ENCODE measurements at places on chromosomes 6 and 20.

- DNase-seq = no peak
Measured at GRCh38 chr6:25476126-25476525, 175.9 kb upstream of the SCGN start.

GRCh38 chr6:118680452-118681095, 29.2 kb upstream of the CEP85L start:
- DNase-seq = no peak

DNA sequence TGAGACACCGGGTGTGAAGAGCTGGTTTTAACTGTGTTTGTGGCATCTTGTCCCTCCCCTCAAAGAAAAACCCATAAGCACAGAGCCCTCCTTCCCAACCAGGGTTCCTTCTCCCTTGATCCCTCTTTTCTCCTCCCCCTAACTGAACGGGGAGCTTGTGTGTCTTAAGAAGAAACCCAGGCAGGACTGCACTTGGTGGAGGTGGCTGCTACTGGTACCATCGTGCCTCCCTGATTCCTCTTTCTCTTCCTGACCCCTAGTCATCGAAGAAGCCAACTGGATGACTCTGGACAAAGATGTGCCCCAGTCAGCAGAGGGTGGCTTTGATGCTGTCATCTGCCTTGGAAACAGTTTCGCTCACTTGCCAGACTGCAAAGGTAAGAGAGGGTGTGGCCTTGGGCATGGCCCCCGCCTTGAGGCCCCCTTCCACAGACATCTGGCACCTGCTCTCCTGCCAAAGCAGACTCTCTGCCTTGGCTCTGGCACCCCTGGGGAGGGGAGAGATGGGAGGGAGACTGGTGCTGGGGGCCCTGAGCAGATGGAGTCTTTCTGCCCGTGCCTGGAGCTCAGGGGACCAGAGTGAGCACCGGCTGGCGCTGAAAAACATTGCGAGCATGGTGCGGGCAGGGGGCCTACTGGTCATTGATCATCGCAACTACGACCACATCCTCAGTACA, 2.1 kb downstream of the GNMT start:
- DNase-seq = no peak

- DNase-seq = no peak
Measured at GRCh38 chr6:30142665-30143064, 6.7 kb downstream of the TRIM40 start.

GRCh38 chr20:34527016-34527415, 10.8 kb downstream of the DYNLRB1 start:
- DNase-seq = no peak

GRCh38 chr6:106556368-106556960, 72.8 kb downstream of the RTN4IP1 start:
- no peak for DNase-seq

DNA sequence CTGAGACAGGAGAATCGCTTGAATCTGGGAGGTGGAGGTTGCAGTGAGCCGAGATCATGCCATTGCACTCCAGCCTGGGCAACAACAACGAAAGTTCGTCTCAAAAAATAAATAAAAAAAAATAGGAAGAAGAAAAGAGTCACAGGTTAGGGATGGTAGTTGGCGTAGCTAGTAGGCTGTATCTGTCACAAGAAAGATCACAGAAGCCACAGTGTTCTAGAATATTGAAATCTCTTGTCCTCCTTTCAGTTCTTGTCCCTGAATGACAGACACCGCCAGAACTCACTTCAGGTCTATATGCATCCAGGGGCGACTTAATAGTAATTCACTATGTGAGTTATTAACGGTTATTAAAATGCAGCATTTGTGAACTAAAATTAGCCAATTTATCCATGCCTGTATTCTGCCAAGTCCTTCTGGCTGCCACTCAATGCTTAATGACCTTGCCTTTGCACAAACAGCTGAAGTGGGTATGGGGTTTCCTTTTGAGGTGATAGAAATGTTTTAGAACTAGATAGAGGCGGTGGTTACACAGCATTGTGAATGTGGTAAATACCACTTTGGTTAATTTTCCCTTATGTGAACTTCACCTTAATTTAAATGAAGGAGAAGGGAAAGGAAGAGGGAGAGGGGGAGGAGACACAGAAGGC, 41.3 kb upstream of the ZMYND8 start:
- DNase-seq = no peak

- DNase-seq = no peak
Measured at GRCh38 chr6:158396136-158396535, 83.9 kb downstream of the TULP4 start.

GRCh38 chr6:12280902-12281301, 9.3 kb upstream of the EDN1 start:
- no peak for DNase-seq

DNA sequence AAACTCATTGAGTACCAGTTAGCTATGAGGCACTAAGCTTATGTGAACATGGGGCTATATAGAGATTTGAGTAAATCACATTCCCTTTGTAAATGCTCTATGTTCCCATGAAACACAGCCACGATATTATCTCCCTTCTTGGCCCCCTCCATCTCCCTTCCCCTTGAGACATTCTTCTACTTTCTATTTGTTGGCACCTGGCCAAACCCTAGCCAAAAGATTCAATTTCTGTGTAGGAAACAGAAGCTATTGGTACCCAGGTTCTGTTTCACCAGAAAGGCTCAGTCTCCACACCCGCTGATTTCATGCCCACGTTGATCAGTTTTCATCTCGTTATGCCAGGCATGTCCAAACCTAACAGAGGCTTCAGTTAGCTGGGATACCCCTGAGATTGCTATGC, 145.5 kb upstream of the LAMP5 start:
- no peak for DNase-seq

DNA sequence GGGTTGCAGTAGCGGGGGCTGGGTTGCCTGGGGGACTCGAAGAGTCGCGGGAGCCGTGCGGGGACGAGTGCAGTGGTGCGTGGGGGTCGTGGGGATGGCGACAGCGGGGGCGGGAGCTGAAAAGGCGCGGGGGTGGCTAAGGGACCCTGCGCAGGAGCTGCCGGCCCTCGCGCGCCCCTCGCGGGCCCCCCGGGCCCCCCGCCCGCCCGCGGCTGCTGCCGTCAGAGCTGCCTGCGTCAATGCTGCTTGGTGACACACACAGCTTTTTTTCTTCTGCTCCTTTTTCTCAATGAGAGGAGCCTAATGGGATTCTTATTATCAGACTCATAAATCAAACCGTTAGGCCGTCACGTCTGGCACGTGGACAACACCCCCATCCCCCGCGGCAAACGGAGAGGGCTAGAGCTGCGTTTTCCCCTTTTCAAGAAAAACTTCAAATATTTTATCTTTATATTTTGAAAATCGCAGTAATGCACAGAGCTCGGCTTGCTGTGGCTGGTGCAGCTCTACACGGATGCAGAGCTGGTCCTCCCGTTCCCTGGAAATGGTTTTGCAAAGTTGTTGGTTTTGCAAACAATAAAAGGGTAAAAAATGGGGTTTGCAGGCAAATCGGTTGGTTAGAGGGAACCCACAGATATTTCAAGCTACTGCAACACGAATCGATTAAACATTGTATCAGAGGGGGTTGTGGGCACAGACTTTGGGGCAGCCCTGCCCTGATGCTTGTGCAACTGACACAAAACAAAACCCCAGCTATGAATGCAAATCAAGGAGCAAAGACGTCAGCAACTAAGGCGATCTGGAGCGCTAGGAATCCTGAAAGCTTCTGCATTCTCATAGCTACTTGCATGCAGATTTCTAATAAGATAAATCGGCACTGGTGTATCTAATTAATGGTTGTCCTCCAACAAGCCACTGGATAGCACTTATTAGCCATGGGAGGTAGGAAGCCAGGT, 161.4 kb downstream of the TBXT start:
- DNase-seq = peak; percentile 32

GRCh38 chr6:119533603-119534279, 184.2 kb upstream of the MAN1A1 start:
- no peak for DNase-seq

DNA sequence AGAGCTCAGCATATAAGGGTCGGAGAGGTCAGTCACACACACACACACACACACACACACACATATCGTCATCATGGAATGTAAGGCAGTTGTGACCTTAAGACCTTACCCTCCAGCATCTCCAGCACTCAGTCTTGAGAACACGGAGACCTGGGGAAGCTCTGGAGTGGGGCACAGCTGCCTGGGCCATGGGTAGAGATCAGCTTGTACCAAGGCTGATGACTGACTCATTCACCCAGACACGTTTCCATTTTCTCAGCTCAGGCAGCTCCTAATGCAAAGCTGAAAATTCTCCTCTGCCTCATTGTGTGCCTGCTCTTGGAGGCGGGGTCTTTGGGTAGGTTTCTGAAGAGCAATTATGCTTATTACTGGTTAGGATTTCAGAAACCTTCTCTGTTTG, 38.3 kb upstream of the PDYN start:
- DNase-seq = no peak

- DNase-seq = no peak
Measured at GRCh38 chr20:7926323-7926722, 13.9 kb downstream of the HAO1 start.

DNA sequence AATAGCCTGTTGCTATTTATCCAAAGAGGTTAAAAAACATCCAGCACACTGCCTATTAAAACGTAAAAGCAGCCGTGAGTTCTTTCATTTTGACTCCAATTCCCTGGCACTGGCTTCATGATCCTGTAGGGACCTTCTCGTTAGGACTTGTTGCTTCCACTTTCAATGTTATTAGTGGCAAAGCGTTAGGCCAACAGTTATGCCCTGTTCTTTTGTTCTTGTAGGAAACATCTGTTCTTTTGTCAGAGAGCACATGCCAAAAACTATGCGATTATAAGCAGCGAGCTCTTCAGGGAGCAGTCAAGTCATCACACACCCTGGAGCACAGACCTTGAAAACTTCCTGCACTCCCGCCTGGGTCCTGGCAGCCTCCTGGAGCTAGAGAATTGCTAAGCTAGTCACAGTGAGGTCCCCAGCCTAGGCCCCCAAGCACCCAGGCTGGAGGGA, 609.5 kb upstream of the ARID1B start:
- DNase-seq = no peak

DNA sequence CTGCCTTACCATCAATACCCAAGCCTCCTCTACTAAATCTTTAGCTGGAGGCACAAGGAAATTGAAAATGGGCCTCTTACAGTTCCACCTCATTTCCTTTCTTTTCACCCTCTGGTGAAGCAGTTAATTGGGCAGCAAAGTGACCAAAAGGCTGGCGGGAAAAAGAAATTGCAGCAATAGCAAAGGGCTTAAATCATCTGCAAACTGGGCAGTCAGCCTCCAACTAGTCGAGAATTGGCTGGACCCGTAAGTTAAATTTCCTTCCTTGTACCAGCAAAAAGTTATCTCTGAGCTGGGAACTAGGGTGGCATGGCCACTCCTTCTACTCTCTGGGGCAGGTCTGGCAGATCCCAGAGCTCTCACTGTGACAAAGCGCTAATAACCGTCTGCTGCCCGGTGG, 33.5 kb downstream of the GHRH start:
- no peak for DNase-seq
